ENCODE measurements at places on chromosomes 1 and 21.

GRCh38 chr1:177333936-177334595, 163.3 kb downstream of the BRINP2 start:
- no peak for DNase-seq

GRCh38 chr1:8782001-8782620, 35.3 kb downstream of the RERE start:
- DNase-seq, result no peak

DNA sequence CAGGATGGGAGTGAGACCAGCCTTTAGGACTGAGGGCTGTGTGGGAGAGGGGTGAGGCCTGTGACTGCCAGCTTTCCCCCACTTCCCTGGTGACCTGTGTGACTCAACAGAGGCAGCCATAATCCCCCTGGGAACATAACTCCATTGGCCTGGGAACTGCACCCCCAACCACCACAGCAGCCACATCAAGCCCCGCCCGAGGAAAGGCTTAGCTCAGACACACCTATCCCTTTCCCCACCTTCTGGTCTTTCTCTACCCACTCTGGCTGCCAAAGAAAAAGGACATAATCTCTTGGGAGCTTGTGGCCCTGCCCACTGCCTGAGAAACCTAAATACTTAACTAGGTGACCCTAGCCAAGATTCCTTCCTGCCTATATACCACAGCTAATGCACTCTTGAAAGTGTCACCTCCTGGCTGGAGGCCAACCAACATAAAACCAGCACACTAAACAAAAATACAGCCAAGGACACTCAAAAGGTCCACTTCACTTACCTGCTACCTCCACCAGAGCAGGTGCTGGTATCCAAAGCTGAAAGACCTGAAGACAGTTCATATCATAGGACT, 406.6 kb upstream of the CAMK1G start:
- DNase-seq, result no peak

- no peak for DNase-seq
Measured at GRCh38 chr1:22418312-22418711, 33.3 kb upstream of the ZBTB40 start.

GRCh38 chr1:13935336-13935735, 235.3 kb downstream of the PRDM2 start:
- DNase-seq, result peak; percentile 94

DNA sequence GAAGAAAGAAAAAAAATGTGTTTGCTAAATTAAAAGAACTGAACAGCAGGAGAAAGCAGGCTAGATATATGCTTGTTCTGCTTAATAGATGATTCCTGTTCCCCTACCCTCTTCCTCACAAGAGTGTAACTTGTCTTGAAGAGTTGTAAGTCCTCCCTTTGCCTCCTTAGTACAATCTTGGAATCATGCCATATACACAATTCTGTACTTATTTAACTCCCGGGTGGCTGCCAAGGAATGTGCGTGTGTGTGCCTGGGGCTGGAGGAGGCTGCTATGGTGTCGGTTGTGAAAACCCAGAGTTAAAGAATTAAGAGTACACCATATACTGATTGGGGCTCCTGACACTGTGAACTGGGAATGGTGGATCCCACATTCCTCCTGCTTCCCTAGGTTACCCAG, 194.2 kb downstream of the SIPA1L2 start:
- no peak for DNase-seq

GRCh38 chr1:47635111-47635510, 197.3 kb downstream of the FOXD2 start:
- DNase-seq, result no peak

- DNase-seq, result no peak
Measured at GRCh38 chr1:201595381-201595780, 56.5 kb downstream of the NAV1 start.

- peak; percentile 35 for DNase-seq
Measured at GRCh38 chr1:110412576-110412975, 5.1 kb upstream of the LAMTOR5 start.

- DNase-seq, result no peak
Measured at GRCh38 chr1:65429078-65429477, 8.6 kb downstream of the LEPR start.

DNA sequence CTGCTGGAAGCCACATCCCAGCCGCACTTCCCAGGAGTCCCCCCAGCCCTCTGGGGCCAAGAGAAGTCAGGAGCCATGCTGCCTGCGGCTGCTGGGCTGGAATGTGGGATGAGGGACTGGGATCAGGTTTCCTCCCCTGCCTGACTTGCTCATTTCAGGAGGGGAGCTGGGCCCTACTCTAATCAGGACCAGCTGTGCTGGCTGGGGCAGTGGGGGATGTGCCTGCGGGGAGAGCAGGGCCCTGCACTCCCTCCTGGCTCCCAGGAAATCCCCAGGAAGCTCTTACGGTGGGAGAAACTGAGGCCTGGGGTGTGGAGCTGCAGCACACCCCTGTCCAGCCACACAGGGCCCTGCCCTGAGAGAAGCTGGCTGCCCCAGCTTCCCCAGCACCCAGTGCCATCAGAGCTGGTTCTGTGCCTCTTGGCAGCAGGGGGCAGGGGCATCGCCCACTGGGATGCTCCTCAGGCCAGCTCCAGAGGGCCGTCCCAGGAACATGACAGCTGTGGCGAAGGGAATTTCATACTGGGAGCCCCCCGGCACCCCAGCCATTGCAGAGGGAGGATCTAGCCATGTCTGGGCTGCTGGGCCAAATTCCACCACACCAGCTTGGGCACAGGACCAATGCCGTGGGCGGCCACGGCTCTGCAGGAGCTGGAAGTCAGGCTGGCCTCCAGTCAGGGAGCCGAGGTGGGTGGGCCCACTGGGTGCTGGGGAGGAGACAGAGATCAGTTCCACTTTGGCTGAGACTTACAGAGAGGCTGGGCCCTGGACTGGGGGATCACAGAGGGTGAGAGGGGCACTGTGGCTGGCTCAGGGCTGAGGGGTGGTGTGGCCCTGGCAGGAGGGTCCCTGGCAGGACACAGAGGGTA, 21.3 kb upstream of the PRSS38 start:
- no peak for DNase-seq

DNA sequence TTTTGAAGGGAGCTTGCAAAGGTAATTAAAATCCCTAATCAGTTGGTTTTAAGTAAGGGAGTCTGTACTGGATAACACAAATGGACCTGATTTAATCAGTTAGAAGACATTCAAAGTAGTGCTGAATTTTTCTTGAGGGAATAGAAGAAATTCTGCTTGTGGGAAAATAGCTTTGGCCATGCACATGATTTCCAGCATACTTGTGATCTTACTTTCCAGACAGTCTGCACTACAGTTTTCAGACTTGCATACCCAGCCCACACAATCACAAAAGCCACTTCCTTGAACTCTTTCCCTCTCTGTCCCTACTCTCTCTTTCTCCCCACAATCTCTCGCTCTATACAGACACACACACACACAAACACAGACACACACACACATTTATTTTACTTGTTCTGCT, 852.1 kb downstream of the PLA2G4A start:
- DNase-seq, result no peak

GRCh38 chr1:110119843-110120242, 7.6 kb downstream of the UBL4B start:
- DNase-seq, result peak; percentile 28

- DNase-seq, result no peak
Measured at GRCh38 chr1:61781151-61781550, 38.9 kb downstream of the PATJ start.

- DNase-seq, result no peak
Measured at GRCh38 chr1:157403608-157404007, 148.7 kb downstream of the FCRL5 start.

DNA sequence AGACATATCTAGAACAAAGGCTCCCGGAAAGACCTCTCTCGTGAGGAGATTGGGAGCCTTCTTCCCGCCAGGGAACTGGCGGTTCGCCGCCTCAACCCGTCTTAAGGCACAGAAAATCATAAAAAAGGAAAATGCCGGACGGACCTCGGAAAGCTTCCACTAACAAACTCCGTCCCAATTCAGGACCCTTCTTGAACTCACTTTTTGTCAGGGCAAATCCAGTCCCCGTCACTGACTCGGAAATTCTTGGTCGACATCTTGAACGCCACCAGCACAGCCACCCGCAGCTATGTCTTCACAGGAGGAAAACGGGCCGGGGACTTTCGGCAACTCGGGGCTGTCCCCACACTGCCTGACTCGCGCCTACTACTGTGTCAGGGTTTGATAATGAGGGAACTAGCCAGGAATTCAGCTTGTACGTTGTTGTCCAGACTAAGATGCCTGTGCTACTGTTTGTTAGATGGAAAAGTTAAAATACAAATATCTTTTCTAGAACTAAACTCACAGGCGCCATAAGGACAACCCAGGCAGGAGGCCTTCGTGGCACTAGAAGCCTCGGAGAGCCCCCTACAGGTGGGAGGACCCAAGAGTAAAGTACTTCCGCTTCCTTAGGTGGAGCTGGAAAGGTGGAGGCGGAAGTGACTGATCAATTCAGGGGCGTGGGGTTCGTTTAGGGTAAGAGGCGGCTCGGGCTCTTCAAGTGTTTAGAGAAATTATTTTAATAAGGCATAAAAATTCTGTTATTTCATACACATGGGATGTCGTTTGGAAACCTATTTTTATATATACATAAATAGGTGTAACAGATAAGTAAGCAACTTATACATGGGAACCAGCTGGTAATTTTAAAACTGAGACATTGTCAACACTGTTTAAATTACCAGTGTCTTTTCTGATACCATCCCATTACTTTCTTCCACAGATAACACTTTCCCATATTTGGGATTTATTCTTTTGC, at the start of gene ZRANB2:
TSS of gene ZRANB2 (minus strand) at position 297 of the 958 bp plus-strand sequence. CDS start at position 257, 40 bp downstream.
- DNase-seq, result peak; percentile 96

DNA sequence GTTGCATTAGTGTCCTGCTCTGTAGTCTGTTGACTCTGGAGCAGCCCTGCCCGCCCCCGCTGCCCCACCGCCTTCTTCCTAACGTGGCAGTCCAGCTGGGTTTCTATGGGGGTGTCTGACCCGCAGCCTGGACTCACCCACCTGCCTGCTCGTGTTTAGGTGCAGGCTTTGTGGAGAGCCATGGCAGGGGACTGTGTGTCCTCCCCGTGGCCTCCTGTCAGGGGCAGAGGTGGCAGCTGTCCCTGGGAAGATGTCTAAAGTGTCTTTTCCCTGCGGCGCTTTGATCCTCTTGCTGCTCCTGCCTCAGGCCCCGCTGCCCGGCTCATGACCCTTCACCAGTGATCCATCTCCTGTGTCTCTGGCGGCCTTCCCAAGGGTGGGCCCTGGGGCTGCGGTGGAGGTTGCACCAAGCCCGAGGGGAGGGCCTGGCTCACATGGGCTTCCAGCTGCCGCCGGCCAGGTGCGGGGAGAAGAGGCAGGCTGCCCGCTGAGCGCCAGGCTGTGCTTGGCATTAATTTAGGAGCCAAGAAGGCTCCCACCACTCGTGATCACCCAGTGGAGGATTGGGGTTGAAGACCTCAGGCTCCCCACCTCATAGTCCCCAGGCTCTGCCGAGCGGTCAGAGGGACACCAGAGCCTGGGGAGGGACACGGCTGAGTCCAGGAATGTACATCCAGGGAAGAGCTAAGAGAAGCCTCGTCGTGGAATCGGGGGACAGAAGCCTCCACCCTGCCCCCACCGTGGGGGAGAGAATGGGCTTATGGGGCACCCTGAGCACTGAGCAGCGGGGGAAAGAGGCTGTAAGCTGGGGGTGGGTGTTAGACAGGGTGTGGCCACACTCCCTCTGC, 44.1 kb downstream of the COL18A1 start:
- peak; percentile 40 for DNase-seq

GRCh38 chr1:231460614-231461013, 38.5 kb upstream of the EGLN1 start:
- no peak for DNase-seq

- DNase-seq, result no peak
Measured at GRCh38 chr1:198672124-198672523, 33.3 kb downstream of the PTPRC start.

DNA sequence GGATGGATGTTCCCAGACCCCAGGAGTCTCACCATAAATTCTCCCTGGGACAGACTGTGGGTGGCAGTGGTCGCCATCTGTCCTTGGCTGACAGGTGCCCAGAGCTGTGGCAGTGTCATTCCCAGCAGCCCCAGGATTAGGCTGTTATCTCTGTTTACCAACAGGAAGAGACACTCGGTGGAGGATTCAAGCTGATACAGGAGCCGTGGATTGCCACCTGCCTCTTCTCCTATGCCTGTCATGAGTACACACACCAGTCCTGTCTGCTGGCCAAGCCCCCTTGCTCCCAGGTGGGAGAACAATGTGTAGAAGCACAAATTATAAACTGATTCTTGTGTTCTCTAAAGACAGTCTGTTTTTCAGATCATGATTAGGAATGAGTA, 152.6 kb downstream of the ETS2 start:
- peak; percentile 88 for DNase-seq

GRCh38 chr1:218025454-218025853, 259.6 kb upstream of the RRP15 start:
- no peak for DNase-seq

DNA sequence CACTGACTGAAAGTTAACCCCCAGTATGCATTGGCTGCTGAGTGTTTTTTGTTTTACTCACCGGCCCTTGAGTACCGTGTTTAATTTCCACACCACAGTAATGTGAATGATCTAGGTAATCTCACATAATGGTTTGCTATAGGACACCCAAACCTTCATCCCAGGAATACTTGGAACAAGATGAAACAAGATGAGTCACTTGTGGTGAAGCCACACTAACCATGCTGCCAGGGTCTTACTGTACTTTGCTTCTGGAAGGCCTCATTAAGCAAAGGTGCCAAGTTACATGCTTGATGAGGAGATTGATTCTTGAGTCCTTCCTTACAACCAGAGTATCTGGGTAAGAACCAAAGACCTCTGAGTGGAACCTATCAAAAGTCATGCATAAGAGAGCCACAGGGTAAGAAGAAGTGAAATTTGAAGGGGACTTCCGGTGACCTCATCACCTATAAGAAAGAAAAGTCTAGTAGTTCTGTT, 163.3 kb downstream of the NRIP1 start:
- no peak for DNase-seq

DNA sequence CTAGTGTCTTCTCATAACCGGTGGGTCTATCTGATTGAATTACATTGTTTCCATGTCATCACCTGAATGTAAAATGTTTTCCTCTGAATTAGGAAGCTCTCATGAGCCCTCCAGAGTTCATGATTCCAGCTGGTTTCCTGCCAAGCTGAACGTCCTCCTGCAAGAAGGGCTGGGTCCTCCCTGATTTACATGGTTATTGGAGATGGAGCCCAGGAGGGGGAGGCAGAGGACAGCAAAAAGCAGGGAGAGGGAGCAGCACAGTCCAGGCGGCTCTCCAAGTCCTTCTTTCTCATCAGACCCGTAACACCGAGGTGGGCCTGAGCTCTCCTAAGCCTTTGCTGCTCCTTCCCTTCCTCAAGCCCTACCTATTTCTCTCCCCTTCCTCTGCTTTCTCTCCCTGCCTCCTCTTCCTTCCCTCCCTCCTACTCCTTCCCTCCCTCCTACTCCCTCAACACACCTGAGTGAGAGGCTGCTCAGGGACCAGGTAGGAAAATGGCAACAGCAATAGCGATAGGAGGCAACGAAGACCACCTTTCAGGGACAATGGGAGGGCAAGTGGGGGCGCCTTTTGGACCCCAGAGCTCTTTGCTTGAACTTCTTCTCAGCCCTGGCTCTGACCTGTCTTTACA, 265.9 kb downstream of the PRDM2 start:
- peak; percentile 84 for DNase-seq

DNA sequence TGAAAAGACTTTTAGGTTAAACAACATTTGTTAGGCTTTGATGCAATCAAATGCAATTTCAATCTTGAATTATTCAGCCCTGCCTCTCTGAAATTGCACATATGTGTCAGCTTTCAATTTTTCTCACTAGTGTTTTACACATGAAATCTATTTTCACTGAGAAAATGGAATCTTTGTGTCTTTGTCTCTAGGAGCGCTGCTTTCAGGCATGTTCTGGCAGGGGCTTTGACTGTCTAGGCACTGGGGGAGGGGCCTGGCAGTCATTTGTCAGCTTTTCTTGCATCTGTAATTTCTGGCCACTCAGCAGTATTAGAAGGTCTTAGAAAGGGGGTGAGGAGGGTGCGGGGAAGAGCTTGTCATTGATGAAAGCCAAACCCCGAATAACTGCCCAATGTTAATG, 264.4 kb downstream of the PTPRC start:
- no peak for DNase-seq

Data from NCI-H345 (cell line).